NCI-H526 (cell line): ENCODE measurements at places on chromosomes 11 and 22.
A peak's percentile ranks its signal among the peaks of the same experiment; 100 is the strongest.

- no peak for DNase-seq
These were observed 76.2 kb upstream of the ARHGAP32 start for GRCh38 chr11:129268371-129268770.

DNA sequence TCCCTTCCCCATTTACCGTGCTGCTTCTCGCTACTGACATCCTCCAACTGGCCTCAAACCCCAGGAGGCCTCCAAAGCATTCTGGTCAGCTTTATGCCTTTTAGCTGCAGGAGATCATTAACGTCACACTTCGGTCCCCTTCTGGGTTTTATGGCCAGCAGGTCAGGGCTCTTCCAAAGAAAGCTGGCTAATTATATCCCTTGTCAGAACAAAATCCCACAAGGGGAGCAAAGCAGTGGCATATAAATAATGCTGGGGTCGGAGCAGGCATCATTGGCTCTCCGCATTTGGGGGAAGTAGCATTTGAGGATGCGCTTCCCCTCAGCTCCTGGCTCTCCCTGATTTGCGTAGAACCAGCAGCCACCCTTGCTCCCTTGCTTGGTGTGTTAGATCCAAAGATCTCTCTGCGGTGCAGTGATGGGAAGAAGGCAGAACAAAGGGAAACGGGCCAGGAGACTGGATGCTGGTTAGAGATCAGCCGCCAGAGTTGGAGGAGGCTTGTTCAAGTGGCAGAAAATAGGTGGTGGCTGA lies 117.4 kb downstream of the DBX1 start:
- peak; percentile 78 for DNase-seq

- DNase-seq: no peak
These were observed 17.2 kb upstream of the UVRAG start for GRCh38 chr11:75797792-75798191.

DNA sequence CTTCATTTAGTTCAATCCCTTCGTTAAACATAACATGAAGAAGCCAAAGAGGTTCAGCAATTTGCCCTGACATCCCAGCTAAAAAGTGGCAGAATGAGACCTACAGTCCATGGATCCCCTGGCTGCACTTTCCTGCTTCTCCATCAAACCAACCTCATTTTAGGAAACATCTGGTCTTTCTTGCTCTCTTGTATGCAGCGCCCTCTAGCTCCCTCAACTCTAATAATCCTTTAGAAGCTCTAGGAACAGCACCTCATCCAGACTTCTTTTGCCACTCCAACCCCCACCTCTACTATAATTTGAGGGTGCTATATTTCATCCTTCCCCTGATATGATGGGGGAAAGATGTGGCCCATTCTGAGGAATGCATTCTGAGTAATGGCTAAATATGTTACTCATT lies 7.4 kb downstream of the CNTF start:
- DNase-seq: no peak
